ENCODE measurements at places on chromosomes 3 and 15.

DNA sequence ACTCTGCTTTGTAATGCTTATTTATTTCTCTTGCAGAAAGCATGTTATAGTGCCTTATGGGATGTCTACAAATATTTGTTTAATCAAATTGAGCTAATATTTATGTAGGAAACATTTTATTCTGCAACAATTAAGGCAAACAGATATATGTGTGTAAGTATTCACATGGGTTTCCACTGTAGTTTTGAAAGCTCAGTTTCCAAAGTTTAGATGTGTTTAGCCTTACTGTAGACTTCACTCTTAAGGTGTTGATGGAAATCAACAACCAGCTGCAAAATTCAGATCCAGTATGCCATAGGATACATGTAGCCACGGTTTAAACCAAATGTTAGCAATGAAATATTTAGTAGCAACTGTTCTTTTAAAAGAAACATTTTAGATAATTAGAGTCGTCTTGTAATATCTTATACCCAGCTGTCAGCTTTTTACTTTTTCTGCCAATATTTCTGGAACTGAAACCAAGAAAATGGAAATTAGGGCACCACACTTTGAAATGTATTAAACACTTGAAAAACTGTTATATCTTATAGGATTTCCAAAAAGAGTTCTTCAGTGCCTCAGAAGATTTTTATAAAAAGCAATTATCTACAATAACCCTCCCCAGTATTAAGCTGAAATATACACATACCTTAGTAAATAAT lies 18.5 kb downstream of the PIK3CA start:
- DNase-seq: no peak

GRCh38 chr15:98547741-98548138 lies 100.6 kb upstream of the IGF1R start:
- no peak for DNase-seq

DNA sequence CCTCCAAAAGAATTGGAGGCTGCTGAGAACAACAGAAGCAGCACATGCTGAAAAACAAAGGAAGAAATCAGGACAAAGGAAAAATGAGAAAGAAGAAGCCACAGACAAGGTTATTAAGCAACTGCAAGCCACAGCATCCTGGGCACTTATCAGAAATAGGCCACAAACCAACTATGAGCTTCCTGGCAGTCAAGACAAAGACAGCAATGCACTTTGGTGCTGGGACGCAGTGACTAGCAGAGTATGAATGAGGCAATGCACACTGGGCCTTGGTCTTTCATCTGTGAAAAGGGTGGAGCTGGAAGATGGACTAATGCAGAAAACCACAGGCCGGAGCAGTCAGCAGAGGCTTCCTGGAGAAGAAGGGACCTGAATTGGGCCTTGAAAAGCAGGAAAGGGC lies 56.0 kb upstream of the LINGO1 start:
- DNase-seq: no peak

DNA sequence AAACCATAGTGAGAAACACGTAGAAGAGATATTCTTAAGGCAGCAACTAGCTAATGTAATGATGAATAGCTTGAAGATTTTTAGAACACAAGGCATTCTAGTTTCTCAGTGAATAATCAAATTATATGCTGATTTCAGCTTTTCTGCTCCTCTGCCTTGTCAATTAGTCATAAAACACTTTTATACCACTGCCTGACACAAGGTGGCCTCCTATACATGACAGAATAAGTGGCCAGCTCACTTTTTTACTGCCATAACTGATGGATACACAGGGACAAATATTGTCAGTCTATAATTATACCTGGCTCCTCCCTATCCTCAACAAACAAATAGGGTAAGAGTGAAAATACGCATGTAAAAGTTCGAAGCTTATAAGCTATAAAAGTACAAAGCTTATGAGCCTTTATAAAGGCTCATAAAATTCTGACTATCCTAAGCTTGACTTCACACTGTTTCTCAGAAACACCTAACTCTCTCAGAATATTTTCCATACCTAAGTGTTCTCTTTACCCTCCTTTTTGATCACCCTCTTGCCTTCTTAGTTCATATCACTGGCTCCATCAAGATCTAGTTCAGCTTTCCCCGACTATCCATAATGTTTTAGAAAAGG lies 81.6 kb downstream of the HERC1 start:
- peak; percentile 68 for DNase-seq

GRCh38 chr3:22952860-22953259 lies 250.3 kb upstream of the UBE2E2 start:
- no peak for DNase-seq

DNA sequence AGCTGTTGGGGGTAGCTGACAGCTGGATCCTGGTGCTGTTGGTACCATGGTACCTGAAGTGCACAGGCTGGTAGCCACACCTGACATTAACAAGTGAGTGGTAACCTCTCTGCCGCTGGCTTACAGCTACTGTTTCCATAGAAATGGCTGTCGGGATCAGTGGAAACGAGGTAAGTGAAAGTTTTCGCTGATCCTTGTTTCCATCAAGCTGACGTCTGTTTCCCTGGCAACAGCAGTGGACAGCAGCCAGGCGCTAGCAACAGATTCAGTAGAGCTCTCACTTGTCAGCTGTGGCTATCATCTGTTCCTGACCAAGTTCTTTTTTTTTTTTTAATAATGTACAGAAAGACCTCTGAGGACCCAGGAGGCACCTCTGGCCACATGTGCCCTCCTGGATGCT lies 166.2 kb downstream of the CHDH start:
- DNase-seq: peak; percentile 45
